Epithelial cell of alveolus of lung (primary cell): ENCODE measurements at places on chromosomes 2 and 18. TPM values are rescaled to one million over a fixed set of nuclear protein-coding genes. Genes with fewer than 3 reads are reported as not detected.

The OSBPL6 gene
- total RNA-seq, result 2.9 and 11.2 TPM in 2 replicates

The RIT2 gene
- not detected in 2 replicates for total RNA-seq

The CD226 gene
- total RNA-seq, result 1.2 and 1.4 TPM in 2 replicates

The PPP1R7 gene
- total RNA-seq, result 49.8 and 73.3 TPM in 2 replicates

The HOXD13 gene
- not detected in 2 replicates for total RNA-seq

The ONECUT2 gene
- under 0.01 TPM in 1 of 2 replicates, not detected in the other for total RNA-seq

The GULP1 gene
- total RNA-seq, result 15.8 and 64.2 TPM in 2 replicates

The NTSR2 gene
- not detected in 2 replicates for total RNA-seq

The UGT1A4 gene
- total RNA-seq, result not detected in 2 replicates

The GPR155 gene
- 1.6 and 2.2 TPM in 2 replicates for total RNA-seq

The VSNL1 gene
- total RNA-seq, result 0.26 TPM in 1 of 2 replicates, not detected in the other

The MAB21L4 gene
- total RNA-seq, result not detected in 2 replicates

The MC4R gene
- not detected in 2 replicates for total RNA-seq

The ADAM23 gene
- total RNA-seq, result 1.4 and 4.9 TPM in 2 replicates

The INHA gene
- not detected in 2 replicates for total RNA-seq

The TUBA3E gene
- not detected in 2 replicates for total RNA-seq

The GLI2 gene
- 15.1 and 17.2 TPM in 2 replicates for total RNA-seq

The GATA6 gene
- total RNA-seq, result 27.4 and 38.5 TPM in 2 replicates

The MOGAT1 gene
- not detected in 2 replicates for total RNA-seq

The POLR1A gene
- total RNA-seq, result 17.3 and 22.8 TPM in 2 replicates

The PLEK gene
- not detected in 2 replicates for total RNA-seq

The CDK15 gene
- 0.24 and 0.91 TPM in 2 replicates for total RNA-seq

The PARD6G gene
- total RNA-seq, result 5.9 and 10.8 TPM in 2 replicates

The PLB1 gene
- total RNA-seq, result 1.0 TPM in 1 of 2 replicates, not detected in the other

The CNTNAP5 gene
- total RNA-seq, result not detected in 2 replicates

The IL1RN gene
- 0.13 TPM in 1 of 2 replicates, not detected in the other for total RNA-seq

The REEP1 gene
- 0.13 and 0.40 TPM in 2 replicates for total RNA-seq

The IL18RAP gene
- 0.26 and 0.32 TPM in 2 replicates for total RNA-seq

The UPP2 gene
- not detected in 2 replicates for total RNA-seq

The PFN4 gene
- 0.39 TPM in 1 of 2 replicates, not detected in the other for total RNA-seq

The KCTD1 gene
- 14.4 and 20.3 TPM in 2 replicates for total RNA-seq

The REG1A gene
- not detected in 2 replicates for total RNA-seq

The CAVIN2 gene
- 6.5 and 16.9 TPM in 2 replicates for total RNA-seq

The AOX1 gene
- total RNA-seq, result 9.8 and 23.7 TPM in 2 replicates

The MSH2 gene
- total RNA-seq, result 9.7 and 19.8 TPM in 2 replicates

The LINC00305 gene
- not detected in 2 replicates for total RNA-seq

The POTEJ gene
- total RNA-seq, result not detected in 2 replicates

The CCL20 gene
- total RNA-seq, result 0.88 and 14.0 TPM in 2 replicates

The STAT4 gene
- 0.64 and 1.9 TPM in 2 replicates for total RNA-seq

The ITGB6 gene
- 1.1 and 15.0 TPM in 2 replicates for total RNA-seq

The DSC3 gene
- 1.4 and 2.5 TPM in 2 replicates for total RNA-seq

The KHK gene
- total RNA-seq, result 0.24 and 1.0 TPM in 2 replicates

The CYTIP gene
- total RNA-seq, result not detected in 2 replicates

The PJVK gene
- 0.65 and 2.9 TPM in 2 replicates for total RNA-seq

The POTEC gene
- total RNA-seq, result not detected in 2 replicates
